Suppressor macrophage (primary cell): ENCODE measurements at places on chromosomes 3 and 15.
A peak's percentile ranks its signal among the peaks of the same experiment; 100 is the strongest.

GRCh38 chr3:124774327-124774718 lies 44.1 kb downstream of the UMPS start:
- no peak for DNase-seq

- no peak for DNase-seq
Observed at GRCh38 chr3:124653071-124653796, 77.0 kb upstream of the UMPS start.

GRCh38 chr3:6739288-6739687 lies 121.6 kb upstream of the GRM7 start:
- no peak for DNase-seq

GRCh38 chr15:50302581-50302980 lies 37.1 kb upstream of the HDC start:
- no peak for DNase-seq

- no peak for DNase-seq
Observed at GRCh38 chr3:39346785-39347585, 17.5 kb downstream of the CCR8 start.

- no peak for DNase-seq
Observed at GRCh38 chr3:71360180-71360579, 223.3 kb downstream of the FOXP1 start.

- DNase-seq, result no peak
Observed at GRCh38 chr15:72271895-72272212, 500 bp downstream of the PARP6 start.

DNA sequence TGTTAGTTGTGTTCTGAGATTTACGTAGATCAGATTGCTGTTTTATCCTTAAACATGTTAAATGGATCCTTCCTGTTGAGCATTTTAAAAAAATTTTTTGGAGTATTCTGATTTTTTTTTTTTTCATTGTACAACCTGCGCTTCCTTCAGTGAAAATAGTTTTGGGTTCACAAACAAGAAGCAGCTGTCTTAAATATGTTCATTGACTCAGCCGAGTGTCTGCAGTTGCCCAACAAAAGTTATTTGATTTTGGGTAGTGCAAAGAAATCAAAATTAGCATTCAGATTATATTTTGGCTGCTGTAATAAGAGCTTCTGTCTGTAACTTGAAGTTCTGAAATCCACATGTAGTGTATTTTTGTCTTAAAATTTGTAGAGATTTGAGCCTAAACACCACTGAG lies 148.2 kb downstream of the BBX start:
- no peak for DNase-seq

DNA sequence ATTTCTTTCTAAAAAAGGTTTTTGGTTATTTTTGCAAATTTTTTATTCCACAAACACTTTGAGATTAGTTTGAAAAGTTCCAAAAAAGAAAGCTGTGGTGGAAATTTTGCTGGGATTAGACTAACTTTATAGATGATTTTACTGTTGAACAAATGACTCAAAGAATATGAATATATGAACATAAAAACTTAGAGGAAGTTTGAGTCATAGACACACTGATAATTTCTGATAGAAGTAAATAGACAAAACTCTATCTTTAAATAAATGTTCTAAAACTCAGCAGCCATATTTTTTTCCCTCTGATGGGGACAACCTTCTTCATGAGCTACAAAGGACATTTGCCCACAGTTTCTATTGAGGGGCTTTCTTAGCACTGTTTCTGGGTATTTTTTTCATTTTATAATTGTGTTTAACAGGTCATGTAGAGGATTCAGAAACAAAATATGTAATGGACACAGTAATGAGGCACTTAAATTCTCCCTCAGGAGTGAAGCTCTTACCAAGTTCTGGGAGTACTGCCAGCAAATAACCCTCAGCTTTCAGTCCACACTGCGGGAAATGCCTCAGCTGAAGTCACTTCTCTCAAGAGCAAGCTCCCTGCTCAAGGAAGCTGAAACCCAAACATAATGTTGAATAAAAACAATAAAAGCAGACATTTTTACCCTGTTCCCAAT lies 157.6 kb downstream of the NFKBIZ start:
- DNase-seq, result peak; percentile 37

GRCh38 chr15:76199106-76200082 lies 111.9 kb downstream of the ETFA start:
- DNase-seq, result peak; percentile 22

GRCh38 chr3:105456017-105456416 lies 89.3 kb downstream of the ALCAM start:
- no peak for DNase-seq

DNA sequence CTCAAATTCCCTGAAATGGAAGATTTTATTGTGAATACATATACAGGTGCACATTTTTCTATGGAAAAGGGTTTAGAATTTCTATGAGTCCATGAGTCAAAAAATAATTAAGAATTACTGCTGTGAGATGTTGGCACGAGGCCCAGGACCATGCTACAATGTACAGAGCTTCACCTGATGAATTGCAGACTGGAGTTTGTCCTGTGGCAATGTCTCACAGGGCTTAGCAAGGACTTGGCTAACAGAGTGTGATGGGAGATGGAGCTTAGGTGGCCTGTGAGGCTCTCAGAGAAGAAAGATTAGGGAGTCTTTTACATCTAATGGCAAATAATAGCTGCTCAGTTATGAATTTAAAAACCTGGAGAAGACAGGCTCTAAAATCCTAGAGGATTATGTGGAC lies 219.5 kb upstream of the CBLB start:
- DNase-seq, result no peak

DNA sequence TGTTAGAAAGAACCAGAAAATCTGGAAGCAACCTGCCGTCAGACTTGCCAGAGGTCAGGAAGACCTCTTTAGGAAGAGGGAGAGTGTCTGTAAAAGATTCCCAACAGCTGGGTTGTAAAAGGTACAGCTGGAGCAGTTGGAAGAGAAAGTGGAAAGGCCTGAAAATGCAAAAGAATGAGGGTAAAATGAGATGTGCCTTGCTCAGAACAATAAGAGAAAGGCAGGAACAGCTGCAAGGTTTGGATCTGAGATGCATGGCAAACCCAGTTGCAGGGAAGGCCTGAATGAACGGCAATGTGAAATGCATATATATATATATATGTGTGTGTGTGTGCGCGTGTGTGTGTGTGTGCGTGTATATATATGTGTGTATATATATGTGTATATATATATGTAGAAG lies 88.1 kb downstream of the ZIC1 start:
- DNase-seq, result no peak

DNA sequence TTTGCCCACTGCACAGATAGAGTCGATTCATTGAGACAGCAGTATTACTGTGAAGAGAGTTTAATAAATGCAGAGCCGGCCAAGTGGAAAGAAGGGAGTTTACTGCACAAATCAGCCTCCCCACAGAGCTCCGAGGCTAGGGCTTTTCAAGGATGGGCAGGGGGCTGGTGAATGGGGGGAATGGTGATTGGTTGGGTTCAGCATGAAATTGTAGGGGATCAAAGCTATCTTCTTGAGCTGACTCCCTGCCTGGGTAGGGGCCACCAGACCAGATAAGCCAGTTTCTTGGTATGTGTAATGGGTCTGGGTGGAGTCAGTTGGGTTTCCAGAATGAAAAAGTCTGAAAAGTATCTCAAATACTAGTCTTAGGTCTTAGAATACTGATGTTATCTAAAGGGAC lies 66.6 kb downstream of the SYNPR start:
- no peak for DNase-seq

DNA sequence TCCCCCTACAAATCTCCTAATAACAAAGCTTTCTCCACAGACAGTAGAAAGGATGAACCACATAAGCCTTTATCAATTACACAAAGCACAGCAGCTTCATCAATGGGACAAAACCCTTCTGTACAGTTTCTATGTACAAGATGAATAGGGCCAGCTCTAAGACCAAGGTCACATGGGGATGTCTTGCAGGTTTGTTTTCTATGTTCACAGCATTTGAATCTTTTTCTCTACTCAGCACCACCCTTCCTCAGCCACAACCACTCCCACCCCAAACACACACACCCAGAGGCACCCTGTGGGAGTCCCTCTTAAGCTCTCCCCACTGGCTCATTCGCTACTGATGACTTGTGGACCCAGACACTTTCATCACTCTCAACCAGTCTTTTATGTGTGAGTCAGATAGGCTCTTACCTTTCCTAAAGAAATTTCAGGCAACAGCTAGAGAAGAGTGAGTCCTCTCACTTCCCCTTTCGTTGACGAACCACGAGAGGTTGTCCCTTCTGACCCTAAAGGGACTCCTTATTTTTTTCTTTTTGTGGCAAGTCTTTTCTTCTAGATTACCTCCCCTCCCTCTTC lies 57.9 kb downstream of the ARHGAP31 start:
- peak; percentile 68 for DNase-seq

DNA sequence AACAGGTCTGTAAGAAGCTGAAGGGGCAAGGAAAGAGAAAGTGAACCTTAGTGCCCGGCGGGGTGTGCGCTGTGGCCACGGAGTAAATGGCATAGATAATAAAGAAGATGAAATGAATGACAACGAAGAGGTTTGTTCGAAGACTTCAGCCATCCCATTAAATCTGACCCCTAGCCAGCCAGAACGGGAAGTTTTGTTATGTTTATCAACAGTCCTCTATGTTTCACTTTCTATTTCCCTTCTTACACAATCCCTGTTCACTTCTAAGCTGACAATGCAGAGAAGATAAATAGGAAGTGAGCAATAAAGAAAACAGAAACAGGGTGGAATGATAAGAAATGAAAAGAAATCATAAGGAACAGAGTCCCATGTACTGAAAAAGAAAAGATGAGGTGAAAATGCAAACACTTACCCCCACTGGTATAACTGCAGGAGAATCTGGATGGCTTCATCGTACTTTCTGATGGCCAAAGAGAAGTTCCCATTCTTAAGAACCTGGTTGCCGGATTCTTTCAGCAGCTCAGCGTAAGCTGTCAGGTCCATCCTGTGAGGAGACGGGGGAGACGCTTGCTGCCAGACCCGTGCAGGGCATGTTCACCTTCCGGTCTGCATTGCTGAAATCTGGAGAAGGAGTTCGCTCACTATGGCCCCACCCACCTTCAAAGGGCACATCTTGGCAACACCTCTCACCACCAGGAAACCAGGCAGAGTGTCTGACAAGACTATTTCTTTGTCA lies 36.8 kb downstream of the TRANK1 start:
- peak; percentile 88 for DNase-seq
